Karpas-422 (cell line): ENCODE measurements at places on chromosomes 4 and X. TPM values are rescaled to one million over a fixed set of nuclear protein-coding genes. Genes with fewer than 3 reads are reported as not detected.

Gene PABPC1L2A
- not detected in 2 replicates for total RNA-seq

Gene SOWAHD
- total RNA-seq, result not detected in 2 replicates

Gene GLUD2
- 0.07 and 0.11 TPM in 2 replicates for total RNA-seq

Gene STARD8
- total RNA-seq, result 0.36 TPM in 1 of 2 replicates, not detected in the other

Gene SLC25A4
- total RNA-seq, result 19.5 and 31.8 TPM in 2 replicates

Gene CCNA2
- total RNA-seq, result 37.0 and 46.8 TPM in 2 replicates
